Muscle of leg (tissue), 16 donors: ENCODE measurements at places on chromosomes 11 and 22. TPM values are rescaled to one million over a fixed set of nuclear protein-coding genes. Genes with fewer than 3 reads are reported as not detected.

DNA sequence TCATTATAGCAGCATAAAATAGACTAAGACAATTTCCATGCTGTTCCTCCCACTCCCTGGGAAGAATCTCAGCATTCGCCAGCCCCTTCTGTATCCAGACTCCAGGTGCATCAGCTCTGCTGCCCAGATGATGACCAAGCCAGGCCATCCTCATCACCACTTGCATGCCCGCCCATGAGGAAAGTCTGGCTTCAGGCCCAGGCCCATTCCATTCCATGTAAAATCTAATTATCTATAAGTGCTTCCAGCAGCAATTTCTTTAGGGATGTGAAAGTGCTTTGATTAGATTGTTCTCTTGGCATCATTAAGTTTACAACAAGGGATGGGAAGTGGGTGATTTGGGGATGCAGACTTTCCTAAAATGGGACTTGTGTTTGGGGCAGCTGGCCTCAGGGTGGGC, 100.3 kb downstream of the INSC start:
- no peak for DNase-seq

Gene SNX32
- polyA plus RNA-seq: 1.5 TPM

Gene LGALS1
- 2,103 TPM for polyA plus RNA-seq

Gene UBQLN3
- polyA plus RNA-seq: not detected

DNA sequence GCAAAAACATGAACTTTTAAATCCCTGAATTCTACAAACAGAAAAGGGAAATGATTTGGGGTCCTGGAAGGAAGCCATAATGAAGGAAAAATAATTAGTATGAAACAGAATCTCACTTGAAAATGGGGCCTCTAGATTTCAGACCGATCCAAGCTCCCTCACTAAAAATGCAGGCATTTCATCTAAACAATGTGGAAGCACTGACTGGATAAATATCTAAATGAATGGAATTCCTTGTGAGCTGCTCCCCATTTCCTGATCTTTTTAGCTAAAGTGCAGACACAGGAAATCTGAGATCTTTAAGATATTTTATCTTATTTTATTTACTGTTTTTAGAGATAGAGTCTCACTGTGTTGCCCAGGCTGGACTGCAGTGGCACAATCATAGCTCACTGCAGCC, 1255.8 kb downstream of the LRRC4C start:
- DNase-seq: no peak

GRCh38 chr22:24744638-24745037, 29.9 kb downstream of the PIWIL3 start:
- DNase-seq: no peak

- no peak for DNase-seq
Measured at GRCh38 chr11:121248496-121248895, 44.1 kb upstream of the SC5D start.

GRCh38 chr11:64970731-64971151, 1.2 kb downstream of the MAJIN start:
- DNase-seq: no peak

GRCh38 chr11:57167125-57167846, 14.5 kb upstream of the LRRC55 start:
- peak; percentile 42 for DNase-seq

DNA sequence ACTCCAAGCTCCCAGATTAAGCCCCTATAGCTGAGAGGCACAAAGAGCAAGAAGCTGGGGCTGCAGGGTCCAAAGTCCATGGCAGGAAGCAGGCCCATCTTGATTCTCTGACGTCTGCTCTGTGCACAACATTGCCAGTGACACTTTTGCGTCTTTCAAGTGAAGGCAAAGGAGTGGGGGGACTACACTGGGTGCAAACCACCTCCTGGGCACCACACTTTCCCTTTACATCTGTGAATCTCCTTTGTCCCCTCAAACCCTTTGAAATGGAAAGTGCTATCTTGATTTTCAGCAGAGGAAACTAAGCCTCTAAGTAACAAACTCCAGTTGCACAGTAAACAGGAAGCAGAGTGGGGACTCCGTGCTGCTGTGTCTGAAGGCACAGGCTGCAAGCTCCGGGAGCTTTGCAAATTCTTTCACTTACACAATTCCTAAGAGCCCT, 428.0 kb downstream of the LARGE1 start:
- DNase-seq: peak; percentile 42

Gene CST6
- polyA plus RNA-seq: not detected
